ENCODE measurements at places on chromosomes 13 and 19.

DNA sequence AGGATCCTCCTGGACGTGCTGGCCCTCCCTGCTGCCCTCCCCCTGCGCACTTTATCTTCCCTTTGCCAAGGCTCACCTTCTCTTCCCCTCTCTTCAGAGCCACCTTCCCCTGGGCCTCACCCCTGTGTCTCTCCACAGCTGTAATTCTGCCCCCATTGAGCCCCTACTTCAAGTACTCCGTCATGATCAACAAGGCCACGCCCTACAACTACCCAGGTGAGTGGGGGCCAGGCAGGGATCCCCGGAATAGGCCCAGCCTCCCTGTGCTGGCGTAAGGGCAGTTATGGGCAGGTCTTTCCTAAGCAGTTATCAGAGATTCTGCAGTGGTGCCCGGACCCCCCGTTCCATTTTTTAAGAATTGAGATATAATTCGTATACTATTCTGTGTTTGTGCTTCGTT lies 3.1 kb downstream of the NDUFA3 start:
- DNase-seq, result no peak

- no peak for DNase-seq
These were observed 16.3 kb downstream of the MYO9B start for GRCh38 chr19:17091758-17092333.

DNA sequence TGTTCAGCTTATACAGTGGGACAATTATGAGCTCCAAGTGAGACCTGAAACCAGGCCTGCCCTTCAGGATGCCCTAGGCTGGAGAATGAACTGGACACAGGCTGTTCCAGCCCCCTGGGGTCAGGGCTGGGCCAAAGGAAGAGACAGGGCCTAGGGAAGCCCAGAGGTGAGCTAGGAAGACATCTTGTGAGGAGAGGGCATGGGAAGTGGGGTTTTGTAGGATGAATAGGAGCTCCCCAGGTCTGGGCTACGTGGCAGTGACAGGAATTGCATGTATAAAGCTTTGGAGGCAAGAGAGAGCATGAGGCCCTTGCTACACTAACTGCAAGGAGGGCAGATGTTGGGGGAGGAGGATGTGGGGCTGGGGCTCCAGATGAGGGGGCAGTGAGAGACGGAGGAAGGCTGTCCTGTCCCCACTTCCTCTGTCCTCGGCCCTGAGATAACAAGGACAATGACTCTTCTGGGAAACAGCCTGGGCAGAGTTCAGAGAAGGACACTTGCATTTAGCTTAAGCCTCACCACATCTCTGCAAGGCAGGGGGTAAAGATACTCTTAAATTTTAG lies 1.5 kb upstream of the TBXA2R start:
- no peak for DNase-seq

- DNase-seq, result no peak
These were observed 15.5 kb upstream of the CYP4F2 start for GRCh38 chr19:15913384-15913783.

DNA sequence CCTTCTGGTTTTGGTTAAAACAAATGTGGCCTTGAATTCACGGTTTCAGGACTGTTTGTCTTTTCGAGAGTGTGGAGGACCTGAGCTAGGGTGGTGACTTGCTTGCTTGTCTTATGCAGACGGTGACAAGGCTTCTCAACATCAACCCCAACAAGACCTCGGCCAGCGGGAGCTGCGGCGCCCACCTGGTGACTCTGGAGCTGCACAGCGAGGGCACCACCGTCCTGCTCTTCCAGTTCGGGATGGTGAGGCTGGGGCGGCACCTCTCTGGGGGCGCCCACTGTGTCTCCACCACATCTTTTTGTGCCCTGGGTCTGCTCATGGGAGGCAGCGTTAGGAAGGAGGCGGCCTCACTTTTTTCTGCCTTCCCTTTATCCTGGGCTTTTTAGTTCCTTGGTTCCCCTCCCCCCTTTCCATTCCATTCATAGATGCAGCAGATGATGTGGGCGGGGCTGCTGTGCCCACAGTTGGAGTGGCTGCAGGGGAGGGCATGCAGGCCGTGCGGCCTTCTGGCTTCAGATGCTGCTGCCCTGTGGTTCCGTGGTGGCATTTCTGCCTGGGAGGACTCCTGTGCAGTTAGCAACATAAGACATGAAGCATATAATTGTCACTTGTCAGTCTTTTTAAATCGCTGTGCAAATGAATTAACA lies 23.3 kb downstream of the LAMP1 start:
- no peak for DNase-seq

DNA sequence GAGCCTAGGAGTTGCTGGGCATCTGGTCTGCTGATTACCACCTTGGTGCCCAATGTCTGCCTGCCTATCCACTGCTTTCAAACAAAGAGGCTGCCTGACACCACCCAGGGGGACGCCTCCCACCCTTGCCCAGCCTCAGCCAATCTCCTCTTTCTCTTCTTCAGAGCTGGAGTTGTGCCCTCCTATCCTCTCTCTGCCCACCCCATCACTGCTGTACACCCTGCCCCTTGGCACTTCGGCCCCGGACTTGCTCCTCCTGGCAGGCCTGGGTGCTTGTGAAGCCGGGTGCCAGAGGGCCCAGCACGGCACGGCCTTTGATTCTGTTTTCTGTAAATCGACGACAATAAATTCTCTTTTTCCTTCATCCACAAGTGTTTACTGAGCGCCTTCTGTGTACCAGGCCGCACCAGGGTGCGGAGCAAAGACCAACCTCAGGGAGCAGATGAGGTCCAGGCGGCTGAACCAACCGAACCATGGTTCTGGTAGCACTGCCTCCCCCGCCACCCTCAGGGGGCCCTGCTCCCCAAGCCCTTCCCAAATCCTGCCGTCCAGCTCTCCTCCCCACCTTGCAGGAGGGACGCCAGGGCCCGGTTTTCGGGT lies 5.0 kb downstream of the RNF225 start:
- no peak for DNase-seq

DNA sequence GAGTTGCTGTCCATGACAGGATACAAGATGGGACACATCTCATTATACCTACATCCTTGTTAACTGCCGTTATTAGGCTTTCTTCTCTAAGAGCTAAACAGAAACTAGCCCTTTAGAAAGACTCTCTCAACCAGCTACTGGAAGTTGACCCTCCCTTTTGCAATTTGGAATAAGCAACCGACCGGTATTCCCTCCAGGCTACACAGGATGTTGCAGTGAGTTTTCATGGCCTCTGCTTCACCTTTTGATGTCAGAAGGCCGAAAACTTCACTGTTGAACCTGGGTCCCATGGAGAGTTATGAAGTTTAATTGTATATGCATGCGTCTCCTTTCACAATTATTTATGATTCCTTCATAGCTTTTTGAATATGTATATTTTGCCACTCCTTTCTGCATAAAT lies 1042.5 kb upstream of the SPRY2 start:
- no peak for DNase-seq

- DNase-seq, result peak; percentile 25
These were observed 19.1 kb upstream of the SPATA13 start for GRCh38 chr13:24141333-24141910.

DNA sequence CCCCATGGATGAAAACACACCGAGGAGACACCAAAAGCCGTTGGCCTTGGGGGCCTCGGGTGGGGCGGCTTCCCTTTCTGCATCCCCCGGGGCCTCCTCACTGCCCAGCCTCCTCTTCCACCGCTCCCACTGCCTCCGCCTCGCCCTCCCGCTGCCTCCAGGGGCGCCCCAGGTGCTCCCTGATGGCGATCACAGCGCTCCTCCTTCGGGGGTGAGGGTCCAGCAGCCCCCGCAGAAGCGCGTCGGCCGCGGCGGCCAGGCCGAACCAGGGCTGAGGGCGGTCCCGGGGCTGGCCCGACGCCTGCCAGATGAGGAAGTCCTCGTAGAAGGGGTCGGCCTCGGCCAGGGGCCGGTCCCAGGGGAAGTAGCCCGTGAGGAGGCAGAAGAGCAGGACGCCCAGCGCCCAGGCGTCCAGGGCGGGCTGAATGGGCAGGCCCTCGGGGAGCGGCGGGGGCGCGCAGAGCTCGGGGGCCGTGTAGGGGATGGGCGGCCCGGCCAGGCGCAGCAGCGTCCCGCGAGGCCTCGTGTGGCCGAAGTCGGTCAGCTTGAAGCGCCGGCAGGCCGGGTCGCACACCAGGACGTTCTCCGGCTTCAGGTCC lies 7.2 kb downstream of the SBK2 start:
- no peak for DNase-seq

GRCh38 chr13:64709079-64709478 lies 2521.1 kb downstream of the PCDH9 start:
- no peak for DNase-seq

GRCh38 chr13:19860884-19861655 lies 2.4 kb downstream of the ZMYM5 start:
- DNase-seq, result peak; percentile 88

GRCh38 chr13:21219036-21219381 lies 42.6 kb downstream of the MRPL57 start:
- no peak for DNase-seq

Measured in fibroblast of skin of back (primary cell).